ENCODE measurements at places on chromosomes 11 and 22.

- DNase-seq = no peak
Observed at GRCh38 chr11:110522471-110522870, 92.7 kb downstream of the FDX1 start.

DNA sequence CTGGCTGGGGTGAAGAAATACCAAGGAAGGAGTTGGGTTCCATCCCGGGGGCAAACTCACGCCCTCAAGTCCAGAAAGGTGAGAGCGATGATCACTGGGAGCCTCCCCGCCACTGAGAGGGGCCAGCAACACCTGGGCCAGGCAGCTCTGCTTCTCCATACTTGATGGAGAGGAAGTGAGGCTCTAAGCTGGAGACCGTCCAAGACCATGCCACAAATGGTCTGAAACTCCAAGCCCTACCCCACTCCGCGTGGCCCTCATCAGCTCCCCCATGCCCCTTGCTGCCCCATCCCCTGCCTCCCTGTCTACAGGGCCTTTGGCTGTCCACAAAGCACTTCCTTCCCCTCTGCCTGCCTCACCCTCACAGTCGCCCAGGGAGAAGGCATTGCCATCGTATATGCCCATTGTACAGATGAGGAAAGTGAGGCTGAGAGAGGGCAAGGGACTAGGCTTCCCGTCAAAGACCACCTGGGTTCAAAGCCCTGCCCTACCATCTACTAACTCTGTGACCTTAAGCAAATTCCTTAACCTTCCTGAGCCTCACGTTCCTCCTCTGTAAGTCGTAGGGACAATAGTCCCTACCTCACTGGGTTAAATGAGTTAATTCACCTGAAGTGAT, 4.4 kb upstream of the PDGFB start:
- no peak for DNase-seq

- DNase-seq = no peak
Observed at GRCh38 chr22:37485395-37486223, 575 bp downstream of the MFNG start.

- peak; percentile 34 for DNase-seq
Observed at GRCh38 chr22:24758164-24758799, 16.2 kb downstream of the PIWIL3 start.

DNA sequence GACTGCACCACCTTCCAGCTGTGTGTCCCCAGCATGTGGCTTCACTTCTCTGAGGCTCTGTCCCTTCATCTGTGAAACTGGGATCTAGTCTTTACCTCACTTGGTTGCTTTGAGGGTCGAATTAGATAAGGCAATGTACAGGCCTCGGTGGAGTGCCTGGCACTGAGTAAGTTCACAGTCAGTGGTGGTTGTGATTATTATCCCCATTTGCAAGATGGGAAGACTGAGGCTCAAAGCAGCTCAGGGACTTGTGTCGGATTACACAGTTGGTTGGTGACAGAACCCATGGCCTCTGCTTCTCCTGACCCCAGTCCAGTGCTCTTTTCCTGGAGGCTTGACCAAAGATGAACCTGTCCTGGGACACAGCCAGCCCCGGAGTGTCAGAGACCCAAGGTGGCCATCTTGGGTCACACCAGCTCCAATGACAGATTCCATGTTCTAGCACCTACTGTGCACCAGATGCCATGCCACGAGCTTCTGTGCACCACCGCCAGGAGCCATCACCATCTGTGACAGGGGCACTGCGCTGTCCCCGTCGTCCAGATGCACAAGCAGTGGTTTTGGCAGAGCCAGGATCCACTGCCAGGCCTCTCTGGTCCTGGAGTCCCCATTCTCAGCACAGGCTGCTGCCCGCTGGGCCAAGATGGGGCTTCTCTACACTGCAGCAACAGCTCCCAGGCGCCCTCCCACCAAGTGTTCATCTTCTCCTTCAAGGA, 60.5 kb downstream of the IGLL1 start:
- DNase-seq = no peak

- no peak for DNase-seq
Observed at GRCh38 chr11:97445561-97445960, 1055.7 kb downstream of the JRKL start.
